ENCODE measurements at places on chromosomes 13 and 19.

DNA sequence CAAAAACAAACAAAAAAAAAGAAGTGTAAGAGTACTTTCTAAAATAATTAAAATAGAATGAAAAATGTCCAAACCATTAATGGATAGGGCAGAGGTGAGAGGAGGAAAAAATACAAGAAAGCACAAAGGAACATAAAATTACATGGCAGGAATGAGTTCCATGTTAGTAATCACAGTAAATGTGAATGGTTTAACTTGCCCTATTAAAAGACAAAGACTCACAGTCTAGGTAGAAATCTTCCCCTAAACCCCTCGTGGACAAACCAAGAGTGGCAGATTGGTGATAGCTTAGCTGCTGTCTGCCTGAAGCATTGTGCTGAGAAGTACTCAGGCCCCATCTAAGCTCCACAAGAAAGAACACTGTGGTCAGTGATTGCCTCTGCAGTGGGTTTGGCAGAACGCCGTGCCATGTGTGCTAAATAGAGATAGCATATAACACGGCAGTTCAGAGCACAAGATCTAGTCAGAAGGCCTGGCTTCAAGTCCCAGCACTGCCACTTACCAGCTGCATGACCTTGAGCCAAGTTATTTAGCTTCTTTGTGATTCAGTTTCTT lies 103.5 kb downstream of the DPF1 start:
- no peak for DNase-seq

- no peak for DNase-seq
These were observed 1286.4 kb downstream of the PCDH9 start for GRCh38 chr13:65943708-65944107.

- DNase-seq, result no peak
These were observed 15.8 kb downstream of the RAB3D start for GRCh38 chr19:11323601-11324078.

GRCh38 chr13:112772929-112773328 lies 83.1 kb downstream of the ATP11A start:
- no peak for DNase-seq

DNA sequence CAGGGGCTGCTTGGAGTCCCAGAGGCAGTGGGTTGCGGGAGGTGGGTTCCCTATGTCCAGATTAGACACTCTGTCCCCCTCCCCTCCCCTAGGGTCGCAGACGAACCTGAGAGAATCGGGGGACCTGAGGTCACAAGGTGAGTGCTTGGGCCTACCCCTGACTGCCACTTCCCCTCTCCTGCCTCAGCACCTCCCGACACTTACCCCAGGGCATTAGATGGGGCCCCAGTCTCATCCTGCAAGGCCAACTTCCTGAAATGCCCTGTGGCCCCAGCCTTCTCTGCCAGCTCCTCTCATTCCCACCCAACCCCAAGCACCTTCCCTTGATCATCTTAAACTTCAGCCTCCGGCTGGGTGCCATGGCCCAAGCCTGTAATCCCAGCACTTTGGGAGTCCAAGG lies 23.0 kb downstream of the CKM start:
- DNase-seq, result no peak

DNA sequence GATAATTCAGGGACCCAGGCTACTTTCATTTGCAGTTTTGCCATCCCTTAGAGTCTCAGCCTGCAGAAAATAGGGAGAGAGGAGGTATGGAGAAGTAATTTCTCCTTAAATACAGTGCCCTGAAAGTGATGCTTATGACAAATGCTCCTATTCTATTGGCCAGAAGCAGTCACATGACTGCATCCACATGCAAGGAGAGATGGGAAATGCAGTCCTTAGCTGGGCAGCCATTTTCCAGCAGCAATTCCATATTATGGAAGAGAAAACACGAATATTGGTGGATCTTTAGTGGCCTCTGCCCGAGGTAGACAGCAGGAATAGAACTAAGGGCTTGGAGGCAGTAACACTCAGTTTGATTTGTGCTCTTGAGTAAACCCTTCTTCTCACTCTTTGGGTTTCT lies 39.4 kb downstream of the VAV1 start:
- DNase-seq, result no peak

DNA sequence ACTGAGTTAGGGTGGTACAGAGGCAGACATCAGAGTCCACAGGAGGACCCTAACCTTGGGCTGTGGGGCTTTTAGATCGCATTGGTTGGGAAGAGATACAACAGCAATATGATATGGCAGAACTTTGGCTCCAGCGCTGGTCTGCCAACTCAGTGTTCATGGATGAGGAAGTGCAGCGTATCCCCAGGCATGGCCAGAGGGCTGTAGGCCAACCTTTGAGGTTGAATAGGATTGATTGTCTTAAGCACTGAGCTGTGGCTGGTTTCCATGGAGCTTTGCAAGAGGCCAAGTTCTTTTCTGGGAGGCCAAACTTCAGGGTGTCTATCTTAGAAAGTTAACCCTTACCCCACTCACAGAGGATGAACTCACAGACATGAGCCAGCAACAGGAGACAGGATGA lies 144.1 kb upstream of the TMTC4 start:
- DNase-seq, result no peak

Data from NCI-H774 (cell line).